ENCODE measurements at places on chromosomes 3 and 15.

DNA sequence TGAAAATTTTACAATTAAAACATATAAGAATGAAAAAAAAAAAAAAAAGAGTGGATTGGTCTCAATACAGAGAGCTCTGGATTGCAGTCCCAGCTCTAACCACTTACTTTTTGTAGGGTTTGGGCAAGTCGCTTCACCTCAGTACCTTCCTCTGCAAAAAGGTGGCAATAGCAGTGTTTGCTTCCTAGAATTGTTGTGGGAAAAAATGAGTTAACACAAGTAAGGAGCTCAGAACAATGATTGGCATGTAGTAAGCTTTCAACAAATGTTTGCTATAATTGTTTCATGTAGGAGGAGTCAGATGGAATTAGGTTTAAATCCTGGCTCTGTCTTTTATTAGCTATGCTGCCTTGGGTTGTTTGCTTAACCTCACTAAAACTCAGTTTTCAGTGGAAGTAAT is 425.2 kb upstream of the TBL1XR1 start:
- DNase-seq, result no peak

GRCh38 chr15:63752979-63753378 is 80.8 kb downstream of the HERC1 start:
- no peak for DNase-seq

DNA sequence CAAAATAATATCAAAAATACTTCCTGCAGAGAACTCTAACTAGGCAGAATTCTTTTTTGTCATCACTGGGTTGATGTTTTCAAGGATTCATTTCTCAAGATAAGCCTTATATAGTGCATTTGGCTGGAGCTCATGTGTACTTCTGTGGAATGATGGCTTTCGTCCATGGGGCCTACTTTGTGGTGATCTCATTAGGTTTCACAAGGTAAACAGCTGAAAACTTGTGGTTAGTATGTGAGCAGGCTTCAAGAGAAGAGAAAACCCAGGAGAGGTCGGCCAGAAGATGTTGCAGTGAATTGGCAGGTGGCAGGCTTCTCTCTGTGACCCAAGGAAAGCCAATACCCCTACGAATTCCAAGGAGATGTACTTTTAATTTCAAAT is 121.4 kb upstream of the PHLDB2 start:
- no peak for DNase-seq

- no peak for DNase-seq
Measured at GRCh38 chr3:173404156-173404555, 6.6 kb downstream of the NLGN1 start.

DNA sequence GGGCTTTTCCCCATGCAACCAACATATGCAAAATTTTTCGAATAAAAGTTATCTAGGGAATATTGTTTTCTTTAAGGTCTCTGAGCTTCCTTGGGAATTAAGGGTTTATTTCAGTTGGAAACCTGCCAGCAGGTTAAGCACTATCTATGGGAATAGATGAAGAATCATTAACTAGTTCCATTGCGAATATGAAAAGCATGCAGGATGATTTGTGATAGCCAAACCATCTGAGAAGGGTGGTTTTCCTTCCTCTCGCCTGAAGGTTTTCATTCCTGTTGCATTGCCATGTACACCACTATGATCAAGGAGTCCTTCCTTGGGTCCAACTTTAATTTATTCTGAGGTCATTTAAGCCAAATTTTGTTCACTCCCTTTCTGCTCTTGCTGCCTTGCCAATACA is 184.9 kb downstream of the NR2F2 start:
- no peak for DNase-seq

GRCh38 chr15:88401251-88401995 is 65.8 kb downstream of the MRPL46 start:
- DNase-seq, result no peak

GRCh38 chr15:85704720-85705429 is 89.8 kb downstream of the KLHL25 start:
- no peak for DNase-seq

- no peak for DNase-seq
Measured at GRCh38 chr3:47961815-47962606, 54.2 kb downstream of the MAP4 start.
